ENCODE measurements at places on chromosomes 6 and 20.

DNA sequence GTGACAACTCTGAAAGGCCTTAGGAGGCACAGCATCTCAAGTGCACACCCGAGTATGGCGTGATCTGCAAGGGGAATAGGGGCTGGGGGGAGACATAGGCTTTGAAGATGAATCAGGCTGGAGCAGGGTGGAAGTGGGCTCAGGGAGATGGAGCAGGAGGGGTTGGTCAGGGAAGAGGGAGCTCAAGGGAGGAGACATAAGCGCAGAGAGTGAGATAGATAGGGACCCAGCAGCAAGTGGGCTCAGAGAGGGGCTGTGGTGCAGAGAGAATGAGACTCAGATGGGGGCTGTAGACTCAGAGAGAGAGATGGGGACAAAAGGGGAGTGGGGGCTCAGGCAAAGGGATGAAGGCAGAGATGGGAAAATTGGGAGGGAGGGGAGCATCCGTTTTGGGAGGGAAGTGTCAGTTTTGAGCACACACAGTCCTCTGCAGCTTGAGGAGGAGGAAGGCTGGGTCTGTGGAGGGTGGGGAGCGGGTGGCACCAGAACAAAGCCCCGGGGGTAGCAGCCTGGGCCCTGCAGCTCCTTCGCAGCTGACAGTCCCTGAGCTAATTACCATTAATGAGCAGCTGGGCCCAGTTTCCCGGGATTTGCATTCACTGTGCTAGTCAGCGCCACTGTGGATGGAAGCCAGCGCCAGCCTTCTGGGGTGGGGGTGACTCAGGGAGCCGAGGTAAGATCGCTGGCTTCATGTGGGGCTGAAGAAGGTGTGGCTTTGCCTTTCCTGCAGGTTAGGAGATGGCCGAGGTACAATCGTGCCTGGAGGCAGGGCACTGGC, 18.7 kb downstream of the SRXN1 start:
- DNase-seq, result no peak

DNA sequence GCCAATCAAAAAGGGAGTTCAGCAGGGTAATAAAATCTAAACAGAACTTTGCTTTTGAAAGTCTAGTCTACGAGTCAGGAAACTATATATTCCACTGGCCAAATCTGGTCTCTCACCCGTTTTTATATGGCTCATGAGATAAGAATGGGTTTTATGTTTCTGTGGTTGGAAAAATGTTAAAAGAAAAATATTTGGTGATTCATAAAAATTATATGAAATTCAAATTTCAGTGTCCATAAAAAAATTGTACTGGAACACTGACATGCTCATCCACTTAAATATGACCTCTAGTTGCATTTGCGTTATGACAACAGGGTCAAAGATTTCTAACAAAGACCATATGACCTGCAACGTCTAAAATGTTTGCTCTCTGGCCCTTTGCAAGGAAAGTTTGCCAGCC, 22.3 kb upstream of the LAMP5 start:
- DNase-seq, result no peak

GRCh38 chr6:104858642-104859041, 1.1 kb downstream of the HACE1 start:
- DNase-seq, result peak; percentile 8

- no peak for DNase-seq
Observed at GRCh38 chr6:23754197-23754596, 371.8 kb upstream of the NRSN1 start.

GRCh38 chr20:57922706-57923105, 212.9 kb upstream of the PMEPA1 start:
- DNase-seq, result no peak

DNA sequence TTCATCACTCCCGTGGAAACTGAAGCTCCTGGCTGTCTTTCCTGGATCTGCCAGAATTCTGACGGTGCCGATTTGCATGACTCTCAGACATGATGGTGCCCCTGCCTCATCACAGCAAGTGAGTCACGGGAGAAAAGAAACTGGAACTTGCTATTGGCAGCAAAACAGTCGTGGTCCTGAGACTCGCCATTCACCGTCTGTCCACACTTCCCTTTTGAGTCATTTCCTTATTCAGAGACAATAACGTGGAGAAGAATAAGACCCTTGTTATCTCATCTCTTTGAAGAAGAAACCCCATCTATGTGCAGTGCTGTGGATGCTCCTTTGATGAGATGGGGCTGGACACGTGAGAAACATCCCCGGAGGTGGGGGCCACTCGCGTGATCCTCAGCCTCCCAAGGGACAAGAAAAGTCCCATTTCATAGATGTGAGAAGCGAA, 4.2 kb downstream of the GPR31 start:
- peak; percentile 17 for DNase-seq

- DNase-seq, result peak; percentile 69
Observed at GRCh38 chr6:116444092-116444491, 17.1 kb upstream of the CALHM6 start.

- no peak for DNase-seq
Observed at GRCh38 chr20:59940956-59941294, 736 bp downstream of the FAM217B start.

- no peak for DNase-seq
Observed at GRCh38 chr6:134432036-134432435, 114.1 kb upstream of the SGK1 start.

GRCh38 chr6:14922706-14923460, 323.0 kb upstream of the JARID2 start:
- no peak for DNase-seq

- peak; percentile 76 for DNase-seq
Observed at GRCh38 chr6:82022614-82023129, 224.9 kb downstream of the IBTK start.

GRCh38 chr20:17676942-17677341, 5.1 kb downstream of the RRBP1 start:
- DNase-seq, result peak; percentile 65

GRCh38 chr6:113619077-113619476, 238.1 kb upstream of the MARCKS start:
- no peak for DNase-seq

GRCh38 chr6:11226005-11226404, 6.5 kb downstream of the NEDD9 start:
- no peak for DNase-seq

GRCh38 chr6:134057478-134057877, 5.1 kb upstream of the SLC2A12 start:
- no peak for DNase-seq

- DNase-seq, result peak; percentile 84
Observed at GRCh38 chr6:4460586-4461475, 315.4 kb upstream of the CDYL start.

DNA sequence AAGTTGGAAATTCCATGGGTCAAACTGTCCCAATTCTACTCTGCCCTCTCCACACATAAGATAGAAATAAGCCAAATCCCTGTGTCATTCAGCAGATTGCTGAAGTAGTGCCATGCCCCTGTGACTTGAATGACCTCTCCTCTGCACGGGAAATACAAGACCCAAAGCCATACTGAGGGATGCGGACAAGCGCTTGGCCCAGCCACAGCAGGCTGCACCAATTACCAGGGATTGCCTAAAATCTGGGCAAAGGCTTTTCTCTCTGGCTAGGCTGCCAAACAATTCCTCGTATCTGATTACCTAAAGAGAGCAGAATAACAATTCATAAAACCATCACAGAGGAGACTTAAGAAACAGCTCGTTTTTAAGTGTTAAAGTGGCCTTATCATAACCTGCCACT, 421.8 kb upstream of the JARID2 start:
- peak; percentile 51 for DNase-seq

- DNase-seq, result peak; percentile 92
Observed at GRCh38 chr6:131013495-131013894, 49.5 kb downstream of the EPB41L2 start.

GRCh38 chr6:53691667-53692133, 26.1 kb upstream of the KLHL31 start:
- peak; percentile 14 for DNase-seq

- no peak for DNase-seq
Observed at GRCh38 chr20:23077277-23077676, 8.8 kb downstream of the CD93 start.

GRCh38 chr20:52676283-52676995, 295.7 kb upstream of the TSHZ2 start:
- no peak for DNase-seq

DNA sequence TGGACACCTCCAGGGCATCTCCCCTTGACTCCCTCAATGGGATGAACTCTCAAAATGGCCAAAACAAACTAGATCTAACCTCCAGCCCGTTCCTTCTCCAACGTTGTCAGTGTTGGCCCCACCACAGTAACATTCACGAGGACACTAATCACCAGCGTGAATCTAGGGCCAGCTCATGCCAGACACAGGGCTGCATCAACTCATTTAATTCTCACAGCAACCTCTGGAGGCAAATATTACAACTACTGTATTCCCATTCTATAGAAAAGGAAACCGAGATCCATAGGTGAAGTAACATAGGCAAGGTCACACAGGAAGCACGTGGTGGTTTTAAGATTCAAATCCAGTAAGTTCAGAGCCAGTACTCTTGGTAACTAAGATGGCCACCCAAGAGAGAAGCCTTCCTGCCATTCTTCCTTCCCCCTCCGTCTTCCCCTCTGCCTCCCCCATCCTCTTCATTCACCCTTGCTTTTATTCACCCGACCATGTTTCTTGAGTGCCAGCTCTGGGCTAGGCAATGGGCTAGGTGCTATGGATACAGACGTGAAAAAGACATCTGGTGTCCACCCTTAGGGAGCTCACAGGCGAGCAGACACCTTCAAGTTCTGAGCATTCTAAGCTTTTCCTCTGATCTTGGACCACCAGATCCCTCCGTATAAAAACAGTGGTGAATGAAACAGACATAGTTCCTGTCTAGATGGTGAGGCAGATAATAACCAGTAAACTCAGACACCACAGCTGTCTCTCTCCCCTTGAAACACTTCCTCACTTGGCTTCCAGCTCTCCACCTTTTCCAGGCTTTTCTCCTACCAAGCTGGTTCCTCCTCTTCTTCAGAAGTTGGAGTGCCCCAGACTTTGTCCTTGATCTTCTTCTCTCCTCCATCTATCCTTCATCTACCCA, 9.6 kb downstream of the CCM2L start:
- no peak for DNase-seq

GRCh38 chr20:62206388-62206775, 13.7 kb downstream of the HRH3 start:
- DNase-seq, result no peak

DNA sequence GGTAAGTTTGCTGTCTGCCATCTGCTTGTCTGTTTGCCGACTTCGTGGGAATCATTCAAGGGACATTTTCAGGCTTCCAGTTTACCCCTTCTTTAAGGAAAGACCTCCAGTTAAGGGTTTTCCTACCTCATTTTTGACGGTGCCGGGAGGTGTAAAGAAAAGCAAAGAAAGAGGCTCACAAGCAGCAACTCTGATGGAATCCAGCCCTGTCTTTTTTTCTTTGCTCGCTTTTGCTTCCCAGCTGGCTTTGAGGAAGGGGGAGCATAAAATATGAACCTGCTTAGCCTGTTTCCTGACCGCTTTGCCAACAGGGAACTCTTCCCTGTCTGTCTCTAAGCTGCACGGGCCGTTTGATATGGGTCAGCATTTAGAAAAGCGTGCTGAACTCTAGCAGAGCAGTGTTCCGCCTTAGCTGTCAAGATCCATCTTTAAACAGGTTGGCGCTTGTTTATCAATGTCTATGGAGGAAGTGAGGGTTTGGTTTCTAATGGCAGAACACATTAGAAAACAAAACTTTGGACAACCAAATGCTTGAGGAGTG, 13.8 kb downstream of the SYTL3 start:
- no peak for DNase-seq

DNA sequence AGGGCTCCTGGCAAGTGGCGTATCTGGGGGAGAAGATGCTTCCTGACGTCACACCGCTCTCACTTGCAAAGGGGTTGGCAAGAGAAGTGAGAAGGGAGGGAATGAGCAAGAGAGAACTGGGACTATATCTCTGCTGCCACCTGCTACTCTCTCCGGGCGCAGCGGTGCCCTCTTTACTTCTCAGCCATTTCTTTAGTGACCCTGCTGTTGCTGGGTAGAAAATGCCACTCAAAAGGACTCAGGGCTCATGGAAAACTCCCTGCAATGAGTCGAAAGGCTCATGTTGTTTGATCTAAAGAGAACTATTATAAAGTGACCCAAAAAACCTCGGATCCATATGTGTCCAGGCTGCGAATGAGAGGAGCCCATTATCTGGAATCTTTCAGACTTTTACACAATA, 401.8 kb downstream of the SAMD5 start:
- DNase-seq, result no peak

DNA sequence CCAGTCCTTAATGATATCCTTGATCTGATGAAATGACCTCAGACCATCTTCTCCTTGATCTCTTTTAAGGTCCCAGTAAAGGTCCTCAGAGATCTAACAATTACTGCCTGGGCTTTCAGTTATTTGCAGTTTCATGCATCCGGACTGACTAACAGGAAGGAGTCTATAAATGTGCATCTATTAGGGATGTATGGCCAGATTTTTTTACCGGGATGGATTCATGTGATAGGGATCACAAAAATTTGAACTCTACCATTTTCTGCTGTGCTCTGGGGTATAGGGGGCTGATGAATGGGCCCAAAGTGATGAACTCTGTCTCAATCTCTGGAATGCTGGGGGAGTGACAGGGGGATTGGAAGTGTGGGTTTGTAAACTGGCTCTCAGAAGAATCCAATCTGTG, 36.2 kb upstream of the SCUBE3 start:
- DNase-seq, result no peak

- DNase-seq, result no peak
Observed at GRCh38 chr6:157798851-157799250, 24.2 kb upstream of the SNX9 start.

DNA sequence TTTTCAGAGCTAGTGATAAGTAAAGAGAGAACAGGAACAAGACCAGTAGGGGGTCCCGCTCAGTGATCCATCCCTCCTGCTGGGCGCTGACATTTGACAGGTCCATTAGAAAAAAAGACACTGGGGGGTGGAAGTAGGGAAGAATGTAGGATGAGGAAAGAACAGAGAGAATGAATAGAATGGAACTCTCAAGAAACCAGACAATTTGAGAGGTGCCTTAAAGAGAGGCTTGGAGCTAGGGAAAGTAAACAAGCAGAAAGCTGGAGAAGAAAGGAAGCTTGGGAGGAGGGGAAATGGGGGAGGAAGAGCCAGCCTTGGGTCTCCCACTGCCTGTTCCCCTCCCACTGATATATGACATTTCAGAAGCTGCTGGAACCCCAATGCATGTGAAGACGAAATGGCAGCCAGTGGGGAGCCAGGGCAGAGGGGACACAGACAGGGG, 8.4 kb downstream of the GABBR1 start:
- no peak for DNase-seq

GRCh38 chr20:19249106-19249879, 36.9 kb downstream of the SLC24A3 start:
- DNase-seq, result no peak

DNA sequence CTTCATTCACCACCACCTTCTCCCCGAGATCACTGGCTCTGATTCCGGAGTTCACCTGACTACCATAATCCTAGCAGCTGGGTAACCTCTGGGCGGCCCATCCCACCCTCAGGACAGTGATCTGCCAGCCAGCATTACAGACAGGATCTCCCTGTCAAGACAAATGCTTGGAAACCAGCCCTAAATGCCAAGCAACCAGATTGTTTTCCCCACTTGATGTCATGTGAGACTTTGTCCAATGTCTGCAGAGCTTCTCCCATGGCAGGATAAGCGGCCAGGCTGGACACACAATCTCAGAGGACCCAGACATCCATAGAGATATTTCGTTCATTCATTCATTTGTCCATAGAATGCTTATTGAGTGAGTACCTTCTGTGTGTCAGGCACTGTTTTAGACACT, 32.5 kb downstream of the PDYN start:
- DNase-seq, result no peak

All from fibroblast of the aortic adventitia (primary cell).